ENCODE measurements at places on chromosomes 2 and 18.

DNA sequence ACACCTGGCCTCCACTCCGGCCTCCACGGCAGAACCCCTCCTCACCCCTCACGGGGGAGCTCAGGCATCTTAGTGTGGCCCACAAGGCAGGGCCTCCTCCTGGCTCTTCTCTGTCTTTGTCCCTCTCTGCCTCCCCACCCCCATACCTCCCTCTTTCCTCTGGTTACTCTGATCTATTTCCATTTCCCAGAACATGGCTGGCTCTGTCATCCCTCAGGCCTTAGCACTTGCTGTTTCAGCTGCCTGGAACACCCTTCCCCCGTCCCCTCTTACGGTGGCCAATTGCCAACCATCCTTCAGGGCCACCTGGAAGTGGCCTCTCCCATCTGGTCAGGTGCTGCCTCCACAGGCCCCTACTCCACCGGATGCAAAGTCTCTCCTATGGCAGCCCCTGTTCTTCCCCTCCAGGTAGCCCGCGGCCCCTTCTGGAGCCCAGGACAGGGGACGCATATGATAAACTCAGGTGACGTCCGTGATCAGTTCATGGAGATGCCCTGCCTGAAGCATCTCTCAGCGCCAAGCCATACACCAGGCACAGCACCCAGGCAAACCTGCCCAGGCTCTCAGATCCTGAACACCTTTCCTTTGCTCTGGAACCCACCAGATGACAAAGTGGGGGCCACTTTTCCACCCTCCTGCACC is 3.6 kb upstream of the ECEL1 start:
- DNase-seq, result no peak

GRCh38 chr2:16313235-16313975 is 352.2 kb downstream of the CYRIA start:
- DNase-seq, result no peak

GRCh38 chr2:127052771-127053691 is 53.9 kb downstream of the BIN1 start:
- no peak for DNase-seq

DNA sequence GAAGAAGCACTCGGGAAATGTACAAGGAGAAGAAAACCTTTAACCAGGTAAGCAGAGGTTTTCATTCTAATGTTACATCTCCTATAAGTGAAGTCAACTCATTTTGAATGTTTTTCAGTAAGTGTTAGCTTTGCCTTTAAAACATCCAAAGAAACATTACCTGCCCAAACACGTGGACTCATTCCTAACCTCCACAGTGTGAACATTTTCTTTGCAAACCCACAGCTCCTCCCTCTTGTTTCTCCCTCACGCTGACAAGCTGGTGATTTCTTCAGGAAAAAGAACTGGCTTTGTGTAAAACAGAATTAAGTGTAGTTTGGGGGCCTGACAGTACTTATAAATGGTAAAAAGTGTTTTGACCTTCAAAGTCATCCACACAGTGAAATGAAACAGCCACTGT is 72.5 kb downstream of the MTCL1 start:
- no peak for DNase-seq

DNA sequence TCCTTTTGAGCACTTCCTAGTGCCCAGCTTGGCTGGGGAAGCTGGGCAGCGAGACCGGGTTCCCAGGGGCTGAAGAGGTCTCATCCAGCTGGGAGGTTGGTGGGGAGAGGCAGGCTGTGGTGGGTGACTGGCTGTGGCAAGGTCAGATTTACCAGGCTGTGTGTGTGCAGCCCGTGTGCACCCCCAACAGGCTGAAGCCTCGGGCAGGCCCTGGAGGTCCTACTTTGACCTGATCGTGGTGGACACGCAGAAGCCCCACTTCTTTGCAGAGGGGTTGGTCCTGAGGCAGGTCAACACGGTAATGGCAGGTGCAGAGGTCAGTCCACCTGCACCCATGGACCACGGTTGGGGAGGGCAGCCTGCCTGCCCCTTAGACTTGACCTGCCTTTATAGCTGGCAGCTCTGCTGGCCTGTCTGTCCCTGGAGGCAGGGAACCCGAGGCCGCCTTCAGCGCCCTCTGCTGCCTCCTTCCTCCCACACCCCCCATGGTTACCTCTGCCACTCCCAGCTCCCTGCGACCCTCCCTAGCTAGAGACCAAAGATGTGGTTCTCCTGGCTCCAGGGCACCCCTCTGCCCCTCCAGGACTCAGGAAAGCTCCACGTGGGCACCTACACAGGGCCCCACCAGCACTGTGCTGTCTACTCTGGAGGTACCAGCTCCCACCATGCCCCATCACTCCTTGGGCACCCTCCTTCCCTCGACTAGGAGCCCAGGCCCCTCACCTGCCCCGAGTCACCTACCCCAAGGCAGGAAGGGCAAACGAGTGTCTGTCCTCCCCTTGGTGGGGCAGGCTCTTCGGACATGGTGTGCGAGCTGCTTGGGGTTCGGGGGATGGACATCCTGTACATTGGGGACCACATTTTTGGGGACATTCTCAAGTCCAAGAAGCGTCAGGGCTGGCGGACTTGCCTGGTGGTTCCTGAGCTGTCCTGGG is 4.0 kb downstream of the NT5DC4 start:
- DNase-seq, result no peak

DNA sequence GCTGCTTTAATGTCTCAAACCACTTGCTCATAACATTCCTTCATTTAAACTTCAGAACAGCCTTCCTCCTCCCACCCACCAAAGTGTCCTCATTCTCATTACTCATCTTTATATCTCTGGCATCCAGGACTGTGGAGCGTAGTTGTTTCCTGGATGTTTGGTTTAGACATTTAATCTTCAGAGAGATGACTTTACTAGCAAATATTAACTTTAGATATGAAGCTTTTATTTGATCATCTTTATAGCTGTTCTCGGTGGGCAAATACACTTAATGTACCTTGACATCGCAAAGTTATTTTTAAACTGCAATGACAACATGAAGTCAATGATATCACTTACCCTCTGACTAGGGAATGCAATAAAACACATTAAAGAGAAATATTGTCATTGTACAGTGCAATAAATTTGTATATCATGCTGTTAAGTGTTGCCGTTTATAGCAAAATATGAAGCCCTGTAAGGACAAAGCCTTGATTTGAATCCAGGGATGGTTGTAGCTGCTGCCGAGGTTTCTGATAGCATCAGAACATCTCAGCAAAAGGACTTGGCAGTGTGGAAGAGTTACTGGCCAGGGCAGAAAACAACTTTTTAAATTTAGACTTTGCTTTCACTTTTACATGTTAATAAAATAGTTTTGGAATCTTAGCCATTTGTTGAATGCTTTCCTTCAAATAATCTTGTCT is 4.6 kb upstream of the LAMA3 start:
- DNase-seq, result no peak

DNA sequence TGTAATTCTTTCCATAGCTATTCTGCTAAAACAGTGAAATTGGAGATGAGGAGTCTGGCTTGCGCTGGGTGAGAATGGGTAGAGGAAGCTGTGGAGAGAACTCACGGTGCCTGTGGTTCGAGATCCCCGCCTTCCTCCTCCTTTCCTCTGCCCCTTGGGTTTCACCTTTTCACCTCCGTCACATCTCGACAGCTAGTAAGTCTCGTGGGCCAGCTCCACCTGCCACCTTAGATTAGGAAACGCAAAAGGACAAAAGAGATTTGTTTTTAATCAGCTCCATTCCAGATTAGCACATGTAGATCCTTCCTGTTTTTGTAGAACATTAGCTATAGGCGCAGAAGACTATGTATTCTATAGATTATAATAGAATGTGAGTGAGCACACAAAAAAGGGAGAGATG is 20.6 kb downstream of the TRIB2 start:
- no peak for DNase-seq

- DNase-seq, result no peak
These were observed 29.7 kb downstream of the KDM3A start for GRCh38 chr2:86470890-86471289.

DNA sequence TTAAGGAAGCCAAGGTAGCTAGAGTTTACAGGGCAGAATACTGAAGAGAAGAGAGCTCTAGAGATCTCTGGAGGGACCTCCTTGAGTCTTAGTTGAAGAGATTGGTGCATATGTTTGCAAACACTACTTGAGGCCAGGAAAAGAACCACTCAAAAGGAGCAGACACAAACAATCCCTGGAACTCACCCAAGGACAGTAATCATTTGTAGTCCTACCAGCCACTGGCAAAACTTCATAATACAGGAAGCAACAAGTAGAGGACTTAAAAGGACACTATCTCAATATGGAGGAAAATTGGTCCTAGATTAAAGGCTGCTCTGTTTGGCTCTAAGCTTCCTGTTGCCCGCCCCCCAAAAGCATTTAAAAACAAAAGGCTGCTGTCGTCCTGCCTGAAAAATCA is 46.9 kb upstream of the UBXN4 start:
- DNase-seq, result no peak

DNA sequence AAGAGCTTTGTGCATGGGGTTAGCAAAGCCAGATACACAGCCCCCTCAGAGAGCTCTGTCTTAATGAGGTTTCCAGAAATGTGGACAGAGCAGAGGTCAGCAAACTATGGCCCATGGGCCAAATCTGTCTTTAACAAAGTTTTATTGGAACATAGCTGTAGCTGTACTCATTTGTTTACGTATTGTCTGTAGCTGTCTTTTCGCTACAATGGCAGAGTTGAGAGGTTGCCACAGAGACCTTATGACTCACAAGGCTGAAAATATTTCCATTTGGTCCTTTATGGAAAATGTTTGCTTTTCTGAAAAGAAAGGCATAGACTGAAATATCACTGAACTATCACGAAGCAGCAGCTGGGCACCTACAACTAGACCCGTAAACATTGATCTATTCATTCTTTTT is 841.8 kb downstream of the SLC4A3 start:
- DNase-seq, result no peak

- DNase-seq, result no peak
These were observed 266.8 kb upstream of the CCDC68 start for GRCh38 chr18:55226044-55226443.

DNA sequence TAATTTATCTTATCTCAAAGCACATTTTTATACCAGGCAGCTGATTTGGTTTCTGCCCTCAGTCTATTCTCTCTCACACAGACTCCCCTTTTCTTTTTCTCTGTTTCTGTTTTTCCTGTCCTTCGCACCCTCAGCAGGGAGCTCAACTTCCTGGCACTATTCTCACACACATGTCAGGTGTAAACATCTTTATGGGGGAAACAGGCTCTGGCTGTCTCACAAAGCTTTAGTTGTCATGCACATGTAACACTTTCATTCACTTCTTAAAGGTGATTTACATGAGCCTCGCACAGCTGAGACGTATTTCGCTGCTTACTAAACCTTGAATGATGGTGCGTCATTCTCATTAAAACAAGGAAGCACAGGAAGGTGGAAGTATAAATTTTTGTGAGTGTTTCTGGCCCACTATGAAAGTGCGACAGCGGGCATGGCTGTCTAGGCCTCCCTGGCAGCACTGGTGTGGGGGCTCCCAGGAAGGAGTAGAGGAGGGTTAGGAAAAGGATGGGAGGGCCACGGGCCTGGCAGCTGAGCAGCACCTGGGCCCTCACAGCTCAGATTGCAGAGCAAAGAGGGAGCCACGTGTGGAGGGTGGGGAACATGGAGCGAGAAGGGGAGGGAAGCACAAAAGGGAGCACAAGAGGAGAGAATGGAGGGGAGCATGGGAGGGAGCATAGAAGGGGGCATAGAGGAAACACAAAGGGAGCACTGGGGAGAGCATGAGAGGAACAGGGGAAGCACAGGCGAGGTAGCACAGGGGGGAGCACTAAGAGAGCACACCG is 46.2 kb upstream of the SNTG2 start:
- DNase-seq, result no peak

GRCh38 chr18:51339856-51340255 is 142.4 kb upstream of the MEX3C start:
- no peak for DNase-seq

Measured in right kidney (tissue), 9 donors.